ENCODE measurements at places on chromosomes 4 and X. TPM values are rescaled to one million over a fixed set of nuclear protein-coding genes. Genes with fewer than 3 reads are reported as not detected.

GRCh38 chrX:11439846-11440245, 146.6 kb downstream of the AMELX start:
- DNase-seq = no peak

GRCh38 chr4:106344647-106344970, 24.0 kb downstream of the GIMD1 start:
- no peak for DNase-seq

- no peak for DNase-seq
Observed at GRCh38 chr4:129314781-129315180, 218.8 kb downstream of the C4orf33 start.

Gene TEX13A
- total RNA-seq = not detected

DNA sequence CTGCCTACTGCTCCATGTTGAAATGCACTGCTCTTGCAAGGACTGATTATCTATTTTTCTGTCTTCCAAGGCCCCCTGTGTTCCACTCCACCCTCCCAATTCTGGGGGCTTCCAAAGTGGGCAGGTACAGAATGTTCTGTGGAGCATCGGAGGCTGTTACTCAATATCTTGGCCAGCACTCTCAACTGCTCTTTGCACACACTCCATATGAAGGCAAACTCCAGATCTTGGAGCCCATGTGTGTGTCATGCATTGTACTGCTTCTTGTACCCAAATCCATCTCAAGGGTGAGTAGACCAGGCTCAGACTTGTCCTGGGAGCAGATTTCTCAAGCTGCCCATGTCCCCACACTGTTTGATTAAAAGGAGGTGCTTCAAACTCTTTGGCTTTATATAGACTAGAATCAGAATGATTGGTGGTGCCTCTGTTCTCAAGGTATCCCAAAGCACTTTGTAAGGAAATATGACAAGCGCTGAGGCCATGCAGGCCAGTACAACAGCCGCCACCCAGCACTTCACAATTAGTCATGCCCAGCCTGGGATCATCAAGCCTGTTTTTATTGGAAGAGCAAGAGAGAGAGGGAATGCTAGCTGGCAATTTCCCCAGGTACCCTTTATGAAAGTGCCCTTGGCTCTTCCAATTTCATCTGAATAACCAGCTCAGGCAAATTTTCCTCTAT, 44.3 kb downstream of the AR start:
- DNase-seq = no peak

Gene STATH
- not detected for total RNA-seq

DNA sequence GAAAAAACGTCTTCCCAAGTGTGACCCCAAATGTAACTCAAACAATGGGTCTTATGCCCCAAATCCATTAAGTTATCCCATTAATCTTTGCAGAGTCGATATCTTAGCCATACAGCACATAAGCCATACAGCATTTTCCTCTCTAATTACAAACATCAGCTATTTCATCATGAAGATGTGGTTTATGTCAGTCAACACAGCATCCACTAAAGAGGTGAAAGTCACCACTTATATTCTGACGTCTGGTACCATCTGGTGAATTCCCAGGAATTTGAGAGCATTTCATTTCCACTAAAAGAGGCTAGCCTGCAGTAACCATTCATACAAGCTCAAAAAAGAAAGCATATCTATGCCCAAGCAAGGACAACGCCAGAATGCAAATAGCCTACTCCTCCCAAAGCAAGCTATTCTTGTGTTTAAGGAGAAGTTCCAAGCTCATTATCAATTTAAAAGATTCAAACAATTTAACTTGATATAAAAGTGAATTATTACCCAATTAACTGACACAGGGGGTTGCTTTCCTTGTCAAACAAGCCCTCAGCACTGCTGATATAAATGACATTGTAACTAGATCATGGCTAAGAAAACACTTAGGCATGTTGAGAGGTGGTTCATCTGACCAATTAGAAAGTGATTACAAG, 203.3 kb downstream of the ANTXR2 start:
- no peak for DNase-seq

DNA sequence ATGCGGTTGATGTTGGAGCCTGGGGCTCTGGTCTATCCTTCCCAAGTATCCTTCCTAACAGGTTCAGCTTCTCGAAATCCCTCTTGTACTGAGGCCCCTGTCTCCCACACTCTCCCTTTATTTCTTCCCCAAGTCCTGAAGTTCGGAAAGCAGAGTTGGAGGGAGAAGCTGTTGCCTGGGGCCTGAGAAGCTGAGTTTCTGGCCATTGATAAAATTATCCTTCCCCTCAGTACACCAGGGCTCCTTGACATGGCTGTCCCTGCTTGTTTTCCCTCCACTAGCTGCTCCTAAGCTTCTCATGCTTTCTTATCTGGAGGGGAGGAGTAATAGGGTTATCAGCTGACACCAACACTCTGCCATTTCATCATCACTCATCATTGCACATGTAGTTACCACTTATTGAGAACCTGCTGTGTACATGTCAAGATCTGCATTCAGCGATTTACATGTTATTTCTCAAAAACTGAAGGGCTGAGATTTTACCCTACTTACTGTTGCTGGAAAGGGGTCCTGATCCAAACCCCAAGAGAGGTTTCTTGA, 58.0 kb downstream of the FUNDC1 start:
- DNase-seq = no peak

Gene FDCSP
- total RNA-seq = not detected
